ENCODE measurements at places on chromosomes 11 and 22.

DNA sequence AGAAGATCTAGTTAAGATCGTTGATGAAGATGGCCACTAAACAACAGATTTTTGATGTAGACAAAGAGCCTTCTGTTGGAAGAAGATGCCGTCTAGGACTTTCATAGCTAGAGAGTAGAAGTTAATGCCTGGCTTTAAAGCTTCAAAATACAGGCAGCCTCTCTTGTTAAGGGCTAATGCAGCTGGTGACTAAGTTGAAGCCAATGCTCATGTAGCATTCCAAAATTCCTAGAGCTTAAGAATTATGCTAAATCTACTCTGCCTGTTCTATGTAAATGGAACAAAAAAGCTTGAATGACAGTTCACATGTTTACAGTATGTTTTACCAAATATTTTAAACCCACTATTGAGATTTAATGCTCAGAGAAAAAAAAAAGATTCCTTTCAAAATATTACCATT lies 492.6 kb downstream of the CNTN5 start:
- DNase-seq, result no peak

- DNase-seq, result no peak
These were observed 47.7 kb upstream of the ANO1 start for GRCh38 chr11:70030412-70030811.

GRCh38 chr22:42388130-42388797 lies 43.9 kb downstream of the NFAM1 start:
- DNase-seq, result no peak

DNA sequence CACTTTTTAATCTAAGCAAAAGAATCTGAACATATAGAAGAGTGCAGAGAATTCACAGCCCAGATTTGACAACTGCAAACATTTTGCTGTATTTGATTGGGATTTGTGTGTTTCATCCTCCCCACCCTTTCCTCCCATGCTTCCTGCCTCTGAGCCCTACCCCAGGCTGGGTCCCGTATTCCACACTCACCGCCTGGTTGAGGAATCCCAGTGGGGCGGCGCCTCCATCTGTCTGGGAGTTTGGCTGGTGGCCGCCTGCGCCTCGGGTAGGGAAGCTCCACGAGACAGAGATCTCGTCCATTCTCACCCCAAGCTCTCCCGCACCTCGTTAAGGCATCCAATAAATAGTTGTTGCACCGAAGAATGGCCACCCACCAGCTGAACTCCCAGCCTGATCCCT lies 105.9 kb upstream of the SLC22A12 start:
- DNase-seq, result no peak

- no peak for DNase-seq
These were observed 97.2 kb downstream of the MYO18B start for GRCh38 chr22:25838960-25839741.

- no peak for DNase-seq
These were observed 1.3 kb downstream of the DDB1 start for GRCh38 chr11:61331651-61332050.

DNA sequence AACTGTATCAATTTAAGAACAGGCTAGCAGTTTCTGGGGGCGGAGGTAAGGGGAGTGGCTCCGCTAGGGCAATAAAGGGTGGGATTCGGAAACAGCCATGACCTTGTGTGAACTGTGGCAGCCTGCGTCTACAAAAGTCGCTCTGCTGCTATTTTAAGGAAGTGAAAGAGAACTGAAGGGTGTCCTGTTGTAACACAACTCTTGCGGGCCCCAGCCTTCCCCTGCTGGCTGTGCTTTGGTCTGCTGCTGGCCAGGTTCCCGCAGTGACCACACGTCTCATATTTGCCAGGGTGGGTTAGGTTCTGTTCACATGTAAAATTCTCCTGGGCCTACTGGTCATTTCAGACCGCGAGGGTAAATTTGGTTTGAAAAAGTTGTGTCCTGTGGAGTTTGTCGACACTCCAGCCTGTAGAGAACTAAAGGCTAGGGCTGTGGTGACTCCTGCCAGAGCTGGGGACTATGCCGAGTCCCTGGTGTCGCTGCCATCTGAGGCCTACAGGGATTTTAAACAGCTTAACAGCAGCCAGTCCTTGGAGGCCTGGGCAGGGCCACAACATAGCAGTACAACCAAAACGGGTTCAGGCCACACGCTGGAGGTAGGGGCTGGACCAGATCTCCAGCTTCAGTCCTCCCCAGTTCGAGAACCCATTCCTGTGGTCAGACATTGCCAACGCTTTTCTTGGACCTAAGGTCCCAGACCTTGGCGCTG lies 1.1 kb upstream of the PPFIBP2 start:
- no peak for DNase-seq

DNA sequence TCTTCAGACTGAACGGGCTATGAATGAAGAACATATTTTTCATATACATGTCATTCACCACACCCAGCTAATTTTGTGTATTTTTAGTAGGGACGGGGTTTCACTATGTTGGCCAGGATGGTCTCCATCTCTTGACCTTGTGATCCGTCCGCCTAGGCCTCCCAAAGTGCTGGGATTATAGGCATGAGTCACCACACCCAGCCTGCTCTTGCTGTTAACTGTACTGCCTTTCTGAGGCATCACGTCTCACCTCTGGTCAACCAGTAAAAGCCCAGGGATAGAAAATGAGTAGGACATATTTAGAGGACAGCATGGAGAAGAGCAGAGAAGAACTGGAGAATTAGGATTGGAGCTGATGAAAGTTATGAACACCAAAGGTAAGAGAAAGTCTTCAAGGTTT lies 55.6 kb downstream of the APOL3 start:
- no peak for DNase-seq

DNA sequence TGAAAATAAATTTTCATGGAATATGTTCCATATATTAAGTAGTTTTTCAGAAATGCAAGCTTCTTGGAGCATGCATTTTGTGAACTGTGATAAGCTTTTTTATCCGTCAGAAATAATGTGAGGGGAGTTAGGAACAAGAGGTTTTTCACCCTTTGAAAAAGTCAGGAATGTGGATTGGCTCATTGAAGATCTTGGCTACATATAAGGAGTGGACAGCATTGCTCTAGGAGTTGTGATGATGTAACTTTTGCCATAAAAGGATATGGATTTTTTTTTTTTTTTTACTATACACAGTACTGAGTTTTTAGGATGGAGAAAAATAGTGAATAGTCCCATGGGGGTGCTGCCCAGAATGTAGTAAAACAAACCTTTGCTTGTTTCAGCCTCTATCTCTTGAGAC lies 180.2 kb downstream of the NAV2 start:
- no peak for DNase-seq

DNA sequence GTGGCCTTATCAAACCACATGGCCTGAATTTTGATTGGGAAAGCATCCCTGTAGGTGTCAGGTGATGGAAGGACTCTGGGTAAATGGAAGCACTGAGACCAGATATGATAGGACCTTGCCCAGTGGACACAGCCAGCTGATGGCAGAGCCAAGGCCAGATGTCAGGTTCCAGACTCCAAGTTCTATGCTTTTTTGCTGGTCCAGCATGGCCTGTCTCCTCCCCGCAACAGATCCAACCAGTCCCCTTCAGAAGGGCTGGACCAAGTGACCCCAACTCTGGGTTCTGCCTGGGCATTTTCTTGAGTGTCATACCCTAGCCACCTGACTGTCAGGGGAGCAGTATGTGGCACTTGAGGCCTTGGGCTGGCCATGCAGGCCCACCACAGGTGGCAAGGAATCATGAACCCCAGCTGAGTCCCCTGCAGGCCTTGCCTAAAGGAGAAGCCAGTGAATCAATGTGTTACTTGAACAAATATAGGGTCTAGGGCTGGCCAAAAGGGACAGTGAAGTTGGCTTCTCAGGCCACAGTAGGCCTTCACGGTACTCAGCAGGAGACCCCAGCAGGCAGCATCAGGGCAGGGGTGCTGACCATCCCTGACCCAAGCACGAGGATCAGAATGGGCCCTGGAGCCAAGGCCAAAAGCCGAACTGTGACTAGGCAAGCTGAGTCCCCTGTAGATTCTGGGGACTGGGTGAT lies 27.1 kb downstream of the KCNQ1OT1 start:
- no peak for DNase-seq

DNA sequence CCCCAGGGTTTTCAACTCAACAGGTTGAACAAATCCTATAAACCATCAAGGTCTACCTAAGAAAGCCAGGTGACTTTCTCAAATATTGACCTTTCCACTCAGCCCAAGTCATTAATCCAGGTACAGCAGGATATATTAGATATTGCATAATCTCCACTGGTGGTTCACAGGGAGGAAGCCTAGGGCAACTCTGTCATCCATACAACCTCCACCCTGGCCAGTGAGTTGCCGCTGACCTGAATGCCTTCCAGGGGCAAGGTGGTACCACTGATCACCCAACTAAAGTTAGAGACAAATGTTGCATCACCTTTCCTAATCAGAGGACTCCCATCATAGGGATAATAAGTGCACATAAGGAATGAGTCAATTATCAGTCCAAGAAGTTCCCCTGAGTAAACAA lies 22.9 kb downstream of the GUCD1 start:
- no peak for DNase-seq

DNA sequence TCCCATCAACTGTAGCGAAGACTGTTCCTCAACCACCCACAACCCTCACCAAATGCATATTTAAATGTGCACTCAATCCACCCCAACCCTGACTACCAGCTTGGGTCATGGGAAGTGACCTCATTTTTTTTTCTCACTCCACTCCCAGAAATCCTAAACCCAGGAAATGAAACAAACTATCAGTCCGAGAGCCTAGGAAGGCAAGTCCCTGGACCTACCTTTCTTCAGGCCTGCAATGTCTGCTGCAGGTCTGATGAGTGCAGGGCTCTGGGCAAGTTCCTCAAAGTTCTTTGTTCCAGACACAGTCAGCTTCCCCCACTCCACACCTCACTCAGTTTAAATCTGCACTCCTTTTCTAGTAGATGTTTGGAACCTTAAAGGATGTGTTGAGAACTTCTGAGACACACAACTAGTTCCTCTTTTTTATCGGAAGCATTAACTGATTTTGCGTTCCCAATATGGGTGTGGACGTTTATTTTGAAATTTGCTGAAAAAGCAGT lies at the start of gene MS4A4E:
Gene MS4A4E, minus strand, starts transcription at position 398 of the 500 bp plus-strand sequence. CDS start 13,082 bp downstream, outside the sequence.
- DNase-seq, result no peak

- no peak for DNase-seq
These were observed 174.8 kb upstream of the MTMR2 start for GRCh38 chr11:96098511-96099241.

DNA sequence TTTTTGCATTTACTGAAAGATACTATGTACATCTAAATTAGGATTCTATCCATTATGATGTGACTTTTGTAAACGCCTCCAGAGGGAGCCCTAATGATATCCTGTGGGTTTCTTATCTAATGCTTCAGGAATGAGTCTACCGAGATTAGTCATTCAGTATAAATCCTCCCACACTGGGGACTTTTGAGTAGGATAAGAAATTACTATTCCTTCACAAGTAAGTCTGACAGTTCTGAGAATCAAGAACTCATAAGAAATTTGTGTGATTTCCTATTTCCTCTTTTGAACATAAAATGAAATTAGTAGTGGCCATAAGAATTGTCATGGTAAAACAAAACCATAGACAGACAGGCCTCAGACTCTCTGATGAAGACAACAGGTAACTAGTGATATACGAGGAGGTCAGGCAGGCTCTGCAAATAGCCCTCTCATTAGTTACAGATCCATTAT lies 10.0 kb upstream of the OR5M1 start:
- DNase-seq, result no peak

GRCh38 chr22:24514241-24515026 lies 19.3 kb downstream of the UPB1 start:
- no peak for DNase-seq

DNA sequence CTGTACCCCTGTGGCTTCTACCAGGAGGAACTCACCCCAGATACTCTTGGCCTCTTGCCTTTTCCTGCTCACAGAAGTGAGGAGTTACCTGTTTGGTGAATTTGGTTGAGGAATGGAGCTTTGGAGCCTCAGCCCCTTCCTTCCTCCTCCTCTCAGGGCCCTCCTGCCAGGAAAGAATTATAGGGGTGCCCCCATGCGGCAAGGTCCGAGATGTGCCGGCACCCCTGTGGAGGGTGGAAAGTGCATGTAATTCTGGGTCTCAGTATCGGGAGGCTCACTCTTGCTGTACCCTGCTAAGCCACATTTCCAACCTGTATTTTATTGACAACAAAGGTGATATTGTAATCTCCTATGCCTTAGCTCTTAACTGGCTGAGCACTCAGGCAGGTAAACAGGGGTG lies 13.7 kb upstream of the IGSF22 start:
- DNase-seq, result no peak

- DNase-seq, result no peak
These were observed 97.9 kb upstream of the PITPNB start for GRCh38 chr22:28016781-28017557.

DNA sequence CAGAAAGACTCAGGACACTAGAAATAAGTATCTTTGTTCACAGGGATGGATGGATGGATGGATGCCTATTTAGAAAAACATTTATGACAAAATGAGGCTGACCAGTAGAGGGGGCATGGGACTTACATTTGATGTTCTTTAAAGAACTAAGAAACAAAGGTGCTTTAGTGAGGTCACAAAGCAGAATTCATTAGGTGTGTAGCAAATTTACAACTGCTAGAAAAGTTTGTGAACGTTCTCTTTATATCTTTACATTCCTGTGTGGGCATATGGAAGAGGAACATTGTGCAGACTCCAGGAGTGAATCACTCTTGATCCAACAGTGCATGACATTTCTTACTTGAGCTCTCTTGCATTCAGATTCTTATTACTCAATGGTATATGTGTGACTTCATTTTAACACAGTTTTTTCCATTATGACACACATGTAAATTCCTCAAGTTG lies 15.8 kb upstream of the SIK2 start:
- peak; percentile 48 for DNase-seq

DNA sequence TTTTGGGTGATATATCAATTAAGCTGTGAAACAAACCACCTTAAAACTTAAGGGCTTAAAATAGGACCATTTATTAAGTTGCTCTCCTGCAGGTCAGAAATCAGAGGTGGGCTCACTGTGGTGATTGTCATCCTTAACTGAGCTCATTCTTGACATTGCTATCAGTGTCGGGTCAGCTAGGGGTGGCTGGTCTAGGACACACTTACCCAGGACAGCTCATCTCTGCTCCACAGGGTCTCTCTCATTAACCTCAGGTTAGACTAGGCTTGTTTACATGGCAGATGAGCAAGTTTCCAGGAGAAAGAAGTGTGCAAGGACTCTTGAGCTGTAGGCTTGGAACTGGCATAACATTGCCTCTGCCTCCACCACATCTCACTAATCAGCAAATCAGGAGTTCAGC lies 601.0 kb upstream of the RAG2 start:
- DNase-seq, result no peak

GRCh38 chr22:44540756-44541670 lies 43.0 kb upstream of the RTL6 start:
- no peak for DNase-seq

- DNase-seq, result no peak
These were observed 1508.0 kb upstream of the TENM4 start for GRCh38 chr11:80948781-80949180.
